ENCODE measurements at places on chromosomes 16 and 17.

GRCh38 chr16:84120023-84120422 is 3.3 kb upstream of the MBTPS1 start:
- H3K27me3 ChIP-seq, result no peaks in the 10 kb centered on the region
- H3K36me3 ChIP-seq, result no peaks in the 10 kb centered on the region
- no peak overlapping the region for H3K4me3 ChIP-seq
- no peak for DNase-seq

- no peak overlapping the region for H3K27ac ChIP-seq
- H3K4me1 ChIP-seq, result no peaks in the 10 kb centered on the region
- H3K4me3 ChIP-seq, result no peak overlapping the region
- no peaks in the 10 kb centered on the region for H3K36me3 ChIP-seq
These were observed 2032.8 kb downstream of the TP53TG3F start for GRCh38 chr16:35492225-35492624.

DNA sequence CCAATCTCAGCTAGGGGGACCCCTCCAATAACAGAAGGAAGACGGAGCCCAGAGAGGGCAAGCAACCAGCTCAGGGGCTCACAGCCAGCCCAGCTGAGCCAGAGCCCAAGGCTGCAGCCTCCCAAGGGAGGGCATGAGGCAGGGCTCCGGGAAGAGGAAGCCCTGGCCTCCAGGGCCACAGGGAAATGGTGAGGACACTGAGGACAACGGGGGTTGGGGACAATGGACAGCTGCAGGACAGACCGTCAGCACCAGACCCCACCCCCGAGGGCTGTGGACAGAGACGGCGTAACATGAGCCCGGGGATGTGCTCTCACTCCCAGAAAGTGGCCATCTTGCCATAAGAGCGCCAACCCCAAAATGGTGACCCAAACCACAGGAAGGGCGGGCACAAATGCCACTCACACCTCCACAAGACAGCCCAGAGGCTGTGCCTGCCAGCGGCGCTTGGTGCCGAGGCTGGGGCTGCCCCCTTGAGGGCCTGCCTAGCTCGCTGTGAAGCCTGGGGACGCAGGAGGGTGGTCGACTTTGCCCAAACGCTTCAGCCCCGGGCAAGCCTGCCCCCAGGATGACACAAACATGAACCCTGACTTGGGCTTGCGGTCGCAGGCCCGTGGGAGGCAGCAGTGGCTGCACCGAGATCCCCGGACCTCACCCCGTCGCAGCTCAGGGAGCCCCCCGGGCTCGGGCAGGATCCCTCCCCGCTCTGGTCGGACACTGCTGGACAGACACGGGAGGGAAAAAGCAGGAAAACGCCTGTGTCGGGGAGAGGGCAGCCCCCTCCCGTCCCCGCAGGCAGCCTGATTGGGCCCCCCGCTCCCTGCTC is 10.5 kb downstream of the PIMREG start:
- H3K36me3 ChIP-seq, result no peaks in the 10 kb centered on the region
- no peak overlapping the region for H3K4me3 ChIP-seq
- H3K27me3 ChIP-seq, result no peaks in the 10 kb centered on the region
- no peak overlapping the region for H3K27ac ChIP-seq

GRCh38 chr17:16304830-16305229 is 48.4 kb downstream of the CENPV start:
- H3K4me1 ChIP-seq, result no peaks in the 10 kb centered on the region
- peaks cover 5% of the 10 kb centered on the region for H3K36me3 ChIP-seq
- H3K27me3 ChIP-seq, result no peaks in the 10 kb centered on the region

GRCh38 chr17:12918142-12918541 is 99.7 kb downstream of the ELAC2 start:
- H3K4me3 ChIP-seq, result no peak overlapping the region
- no peaks in the 10 kb centered on the region for H3K36me3 ChIP-seq
- H3K27me3 ChIP-seq, result no peaks in the 10 kb centered on the region

DNA sequence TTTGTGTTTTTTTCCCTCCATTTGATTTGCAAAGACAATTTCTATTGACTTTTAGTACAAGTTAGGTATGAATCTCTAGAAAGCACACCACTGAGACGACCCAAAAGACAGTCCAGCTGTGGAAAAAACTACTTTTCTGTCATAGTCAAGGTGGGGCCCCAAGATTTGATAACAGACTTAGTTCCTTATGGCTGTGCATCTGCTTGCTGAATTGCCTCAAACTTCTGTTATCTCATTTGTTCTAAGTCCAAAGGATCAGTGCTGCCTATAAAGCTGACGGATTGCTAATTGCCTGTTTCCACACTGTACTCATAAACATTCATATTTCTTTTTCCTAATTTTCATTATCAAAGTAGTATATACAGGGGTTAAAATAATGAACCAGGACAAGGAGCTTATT is 180.8 kb downstream of the SPECC1 start:
- H3K27me3 ChIP-seq, result no peaks in the 10 kb centered on the region
- DNase-seq, result peak; percentile 39
- H3K4me1 ChIP-seq, result peaks cover 7% of the 10 kb centered on the region
- H3K36me3 ChIP-seq, result peaks cover 3% of the 10 kb centered on the region
- no peak overlapping the region for H3K4me3 ChIP-seq
- no peak overlapping the region for H3K27ac ChIP-seq

GRCh38 chr16:58152246-58152868 is 23.2 kb upstream of the CFAP20 start:
- H3K27ac ChIP-seq, result no peak overlapping the region
- DNase-seq, result no peak
- H3K4me3 ChIP-seq, result no peak overlapping the region
- no peaks in the 10 kb centered on the region for H3K36me3 ChIP-seq
- H3K27me3 ChIP-seq, result no peaks in the 10 kb centered on the region
- H3K4me1 ChIP-seq, result no peaks in the 10 kb centered on the region

DNA sequence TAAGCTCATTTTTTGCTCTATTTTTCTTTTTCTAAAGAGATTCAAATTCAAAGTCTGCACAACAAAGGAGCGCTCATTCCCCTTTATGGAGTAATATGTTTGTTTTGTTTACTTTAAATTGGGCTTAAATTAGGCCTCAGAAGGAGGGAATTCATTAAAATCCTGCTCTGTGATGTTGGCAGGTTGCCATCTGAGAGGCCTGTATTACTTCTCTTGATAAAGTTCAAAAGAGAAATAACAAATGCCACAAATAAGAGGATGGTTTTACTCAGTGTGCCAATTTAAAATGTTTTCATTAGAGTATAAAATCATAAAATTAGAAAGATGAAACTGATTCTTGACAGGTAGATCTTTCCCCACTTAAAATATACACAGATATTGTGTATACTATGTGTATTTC is 54.5 kb upstream of the HLF start:
- H3K36me3 ChIP-seq, result no peaks in the 10 kb centered on the region
- DNase-seq, result no peak
- H3K4me3 ChIP-seq, result no peak overlapping the region
- no peaks in the 10 kb centered on the region for H3K4me1 ChIP-seq
- no peaks in the 10 kb centered on the region for H3K27me3 ChIP-seq

DNA sequence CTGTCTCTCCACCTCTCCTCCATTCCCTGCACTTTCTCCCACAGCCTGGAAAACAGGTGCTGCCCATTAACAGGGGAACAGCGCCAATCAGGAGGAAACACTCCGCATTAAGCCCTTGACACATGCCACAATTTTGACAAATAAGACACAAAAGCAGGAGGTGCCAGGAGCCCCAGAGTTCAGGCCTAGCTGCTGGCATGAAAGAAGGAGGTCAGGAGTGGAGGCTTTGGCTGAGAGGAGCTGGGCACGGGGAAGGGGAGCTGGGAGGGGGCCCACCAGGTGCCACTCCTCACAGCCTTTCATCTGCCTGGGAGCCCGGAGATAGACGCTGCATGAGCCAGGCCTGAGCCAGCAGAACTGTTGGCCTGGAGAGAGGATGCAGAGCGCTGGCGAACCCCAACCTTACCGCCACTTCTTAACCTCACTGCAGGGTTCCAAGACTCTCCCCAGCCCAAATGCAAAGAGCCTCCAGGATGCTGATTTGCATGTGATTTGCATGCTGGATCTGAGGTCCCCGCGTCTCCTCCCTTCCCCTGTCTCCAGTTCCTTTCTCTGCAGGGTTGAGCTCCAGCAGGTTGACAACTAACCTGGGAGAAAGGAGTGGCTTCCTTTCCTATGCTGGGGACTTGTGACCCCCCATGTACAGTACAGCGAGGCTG is 139.8 kb upstream of the SDK2 start:
- H3K36me3 ChIP-seq, result no peaks in the 10 kb centered on the region
- H3K27me3 ChIP-seq, result peaks cover 7% of the 10 kb centered on the region
- no peak overlapping the region for H3K27ac ChIP-seq
- DNase-seq, result no peak
- no peak overlapping the region for H3K4me3 ChIP-seq

GRCh38 chr16:89847940-89848297 is 19.6 kb downstream of the SPIRE2 start:
- H3K4me1 ChIP-seq, result peaks cover 7% of the 10 kb centered on the region
- no peaks in the 10 kb centered on the region for H3K27me3 ChIP-seq
- H3K27ac ChIP-seq, result no peak overlapping the region
- H3K4me3 ChIP-seq, result no peak overlapping the region
- DNase-seq, result no peak

GRCh38 chr16:74455619-74456289 is 34.5 kb upstream of the CLEC18B start:
- H3K27ac ChIP-seq, result no peak overlapping the region
- peaks cover 60% of the 10 kb centered on the region for H3K36me3 ChIP-seq
- H3K27me3 ChIP-seq, result no peaks in the 10 kb centered on the region
- H3K4me3 ChIP-seq, result no peak overlapping the region

- no peaks in the 10 kb centered on the region for H3K27me3 ChIP-seq
- H3K4me3 ChIP-seq, result no peak overlapping the region
- no peak overlapping the region for H3K27ac ChIP-seq
These were observed 116.5 kb upstream of the ADAMTS18 start for GRCh38 chr16:77551357-77551756.

- no peak for DNase-seq
- no peak overlapping the region for H3K4me3 ChIP-seq
- H3K27me3 ChIP-seq, result peaks cover 31% of the 10 kb centered on the region
- H3K27ac ChIP-seq, result no peak overlapping the region
These were observed 95.4 kb downstream of the UTP18 start for GRCh38 chr17:51355441-51356410.

- no peak for DNase-seq
- H3K4me1 ChIP-seq, result no peaks in the 10 kb centered on the region
- H3K4me3 ChIP-seq, result no peak overlapping the region
These were observed 29.8 kb upstream of the PLLP start for GRCh38 chr16:57314161-57314785.

DNA sequence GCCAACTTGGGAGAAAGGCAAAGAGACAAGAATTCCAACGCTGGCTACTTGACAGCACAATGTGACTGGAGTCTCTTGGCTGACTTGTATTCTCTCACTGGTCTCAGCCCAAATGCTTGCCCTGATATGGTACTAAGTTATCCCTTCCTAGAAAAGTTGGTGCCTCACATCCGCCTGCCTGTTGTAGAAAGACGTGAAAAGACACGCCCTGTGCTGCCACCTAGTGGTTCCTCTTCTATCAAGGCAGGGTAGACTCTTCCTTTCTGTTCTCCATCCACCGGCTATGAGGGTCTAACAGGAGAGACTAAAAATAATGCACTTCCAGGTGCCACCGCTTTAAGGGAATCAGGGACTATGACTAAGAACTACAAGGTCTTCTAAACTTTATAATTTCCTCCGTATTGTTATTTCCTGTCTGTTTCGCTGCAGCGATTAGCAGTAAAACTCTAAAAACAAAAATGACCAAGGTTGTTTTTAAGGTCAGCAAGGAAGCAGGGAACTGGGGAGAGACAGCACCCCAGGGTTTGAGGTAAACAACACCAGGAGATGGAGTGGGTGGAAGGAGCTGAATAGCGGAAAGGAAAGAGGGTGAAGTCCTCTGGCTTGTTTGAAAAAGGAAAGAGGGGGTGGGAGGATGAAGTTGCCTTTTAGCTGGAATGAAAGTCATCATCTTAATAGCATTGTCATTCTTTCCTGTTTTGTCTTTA is 109.5 kb downstream of the YPEL2 start:
- H3K27ac ChIP-seq, result no peak overlapping the region
- H3K4me1 ChIP-seq, result peaks cover 36% of the 10 kb centered on the region
- H3K27me3 ChIP-seq, result no peaks in the 10 kb centered on the region
- no peaks in the 10 kb centered on the region for H3K36me3 ChIP-seq
- peak; percentile 95 for DNase-seq

DNA sequence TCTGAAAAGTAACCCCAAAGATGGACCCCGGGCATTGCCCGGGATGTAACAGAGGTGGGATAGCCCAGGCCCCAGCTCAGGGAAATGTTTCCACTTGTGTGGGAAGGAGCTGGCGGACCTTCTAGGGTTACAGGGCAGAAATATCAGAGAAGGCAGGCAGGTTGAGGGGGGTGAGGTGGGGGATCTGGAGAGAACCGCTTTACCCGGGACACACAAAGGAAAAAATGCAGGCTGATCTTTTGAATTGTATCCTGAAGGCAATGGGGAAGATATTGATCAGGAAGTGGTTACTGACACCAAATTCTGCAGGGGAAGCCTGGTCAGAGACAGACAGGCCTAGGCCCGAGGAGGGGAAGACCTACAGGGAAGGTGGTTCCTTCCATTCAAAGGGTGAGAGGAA is 3.5 kb downstream of the SLC47A1 start:
- DNase-seq, result no peak
- H3K4me1 ChIP-seq, result peaks cover 12% of the 10 kb centered on the region
- no peak overlapping the region for H3K4me3 ChIP-seq
- no peak overlapping the region for H3K27ac ChIP-seq
- H3K27me3 ChIP-seq, result no peaks in the 10 kb centered on the region
- no peaks in the 10 kb centered on the region for H3K36me3 ChIP-seq

DNA sequence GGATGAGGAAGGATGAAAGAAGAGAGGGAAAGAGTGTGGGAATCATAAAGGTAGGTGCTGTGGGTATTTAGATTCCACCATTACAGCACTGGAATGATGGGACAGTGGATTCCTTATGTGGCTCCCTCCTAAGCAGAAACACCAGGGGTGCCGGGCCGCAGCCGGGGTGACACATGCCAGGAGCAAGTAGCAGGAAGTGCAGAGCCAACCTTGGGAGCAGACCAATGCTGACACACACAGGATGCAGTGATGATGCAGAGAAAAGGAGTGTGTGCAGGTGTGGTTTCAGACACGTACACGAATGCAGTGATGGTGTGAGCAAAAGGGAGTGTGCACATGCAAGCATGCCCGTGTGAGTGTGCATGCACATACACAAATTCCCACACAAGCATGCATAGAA is 338.0 kb downstream of the SLC39A11 start:
- H3K4me3 ChIP-seq, result no peak overlapping the region
- H3K4me1 ChIP-seq, result no peaks in the 10 kb centered on the region
- no peaks in the 10 kb centered on the region for H3K36me3 ChIP-seq
- no peak for DNase-seq

- H3K4me1 ChIP-seq, result peaks cover 18% of the 10 kb centered on the region
- H3K36me3 ChIP-seq, result peaks cover 48% of the 10 kb centered on the region
- DNase-seq, result no peak
These were observed 3.5 kb downstream of the ZNF213 start for GRCh38 chr16:3138342-3138741.

- H3K4me3 ChIP-seq, result no peak overlapping the region
- H3K36me3 ChIP-seq, result peaks cover 15% of the 10 kb centered on the region
- H3K27ac ChIP-seq, result peak overlapping the region; percentile 54
- H3K4me1 ChIP-seq, result peaks cover 11% of the 10 kb centered on the region
- DNase-seq, result peak; percentile 70
These were observed 8.0 kb downstream of the TNRC6A start for GRCh38 chr16:24737391-24737871.

- H3K36me3 ChIP-seq, result no peaks in the 10 kb centered on the region
- peak overlapping the region; percentile 75 for H3K4me3 ChIP-seq
- no peaks in the 10 kb centered on the region for H3K27me3 ChIP-seq
These were observed 9.9 kb downstream of the RARA start for GRCh38 chr17:40318830-40319391.

GRCh38 chr17:33637534-33637933 is 344.4 kb upstream of the ASIC2 start:
- H3K27me3 ChIP-seq, result no peaks in the 10 kb centered on the region
- H3K27ac ChIP-seq, result no peak overlapping the region
- DNase-seq, result no peak
- no peak overlapping the region for H3K4me3 ChIP-seq

GRCh38 chr17:14206891-14207290 is 29.8 kb downstream of the CDRT15 start:
- H3K27me3 ChIP-seq, result no peaks in the 10 kb centered on the region
- H3K27ac ChIP-seq, result no peak overlapping the region
- no peaks in the 10 kb centered on the region for H3K4me1 ChIP-seq
- H3K36me3 ChIP-seq, result peaks cover 2% of the 10 kb centered on the region

Measured in common myeloid progenitor, CD34-positive (primary cell).